ENCODE measurements at places on chromosomes 11 and 22. TPM values are rescaled to one million over a fixed set of nuclear protein-coding genes. Genes with fewer than 3 reads are reported as not detected.

SLC37A2 gene
- total RNA-seq, result 0.57 TPM

SF3B2 gene
- 74.0 TPM for total RNA-seq

WNT7B gene
- total RNA-seq, result not detected

OLFML1 gene
- total RNA-seq, result 0.06 TPM

KCNQ1 gene
- total RNA-seq, result 0.32 TPM

GPHA2 gene
- not detected for total RNA-seq

SAA4 gene
- not detected for total RNA-seq

NCR3LG1 gene
- total RNA-seq, result 1.1 TPM

FGF3 gene
- total RNA-seq, result not detected

SYT7 gene
- total RNA-seq, result 0.97 TPM

LUZP2 gene
- under 0.01 TPM for total RNA-seq

SPDYC gene
- not detected for total RNA-seq

ARHGAP8 gene
- total RNA-seq, result not detected

GSC2 gene
- total RNA-seq, result not detected

PLAAT5 gene
- total RNA-seq, result not detected

CHRM1 gene
- not detected for total RNA-seq

FXYD2 gene
- 0.32 TPM for total RNA-seq

TRIM34 gene
- total RNA-seq, result 14.7 TPM

GRIA4 gene
- total RNA-seq, result not detected

NEFH gene
- total RNA-seq, result 0.65 TPM

SCN4B gene
- under 0.01 TPM for total RNA-seq

PARVB gene
- total RNA-seq, result 152 TPM

RCOR2 gene
- 0.19 TPM for total RNA-seq

SLC6A5 gene
- not detected for total RNA-seq

TBX10 gene
- total RNA-seq, result not detected

KRTAP5-8 gene
- not detected for total RNA-seq

POTEH gene
- not detected for total RNA-seq

CWC15 gene
- 27.2 TPM for total RNA-seq

MMP7 gene
- 0.44 TPM for total RNA-seq

TAF6L gene
- 19.3 TPM for total RNA-seq
